MCF 10A (cell line): ENCODE measurements at places on chromosomes 2 and 18.

GRCh38 chr2:99880148-99880963 is 262.0 kb downstream of the AFF3 start:
- DNase-seq, result peak; percentile 78

GRCh38 chr18:45621061-45621511 is 5.8 kb downstream of the SLC14A2 start:
- peak; percentile 53 for DNase-seq

- DNase-seq, result no peak
These were observed 47.8 kb upstream of the TEX51 start for GRCh38 chr2:126850940-126851339.

- peak; percentile 61 for DNase-seq
These were observed 99.5 kb downstream of the SLC4A3 start for GRCh38 chr2:219726916-219727315.

GRCh38 chr18:78487649-78488048 is 492.0 kb upstream of the SALL3 start:
- DNase-seq, result no peak

GRCh38 chr2:218256612-218257350 is 4.0 kb upstream of the GPBAR1 start:
- no peak for DNase-seq

DNA sequence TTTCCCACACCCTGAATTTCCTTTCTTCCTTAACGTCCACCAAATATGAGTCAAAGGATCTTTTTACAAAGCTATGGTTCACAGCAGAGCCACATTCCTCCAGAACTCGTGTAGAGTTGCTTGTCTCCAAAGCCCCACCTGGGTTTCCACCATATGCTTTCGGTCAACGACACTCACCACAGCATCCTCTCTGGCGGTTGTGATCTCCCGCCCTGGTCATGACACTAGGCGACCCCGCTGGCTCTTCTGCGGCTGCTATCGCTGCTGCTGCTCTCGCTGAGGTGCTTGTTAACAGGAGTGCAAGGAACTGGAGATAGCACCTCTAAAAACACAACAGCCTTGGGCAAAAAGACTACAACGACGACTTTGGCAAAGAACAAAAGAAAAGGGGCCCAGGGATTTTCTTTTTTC is 340 bp downstream of the SLC40A1 start:
- no peak for DNase-seq

DNA sequence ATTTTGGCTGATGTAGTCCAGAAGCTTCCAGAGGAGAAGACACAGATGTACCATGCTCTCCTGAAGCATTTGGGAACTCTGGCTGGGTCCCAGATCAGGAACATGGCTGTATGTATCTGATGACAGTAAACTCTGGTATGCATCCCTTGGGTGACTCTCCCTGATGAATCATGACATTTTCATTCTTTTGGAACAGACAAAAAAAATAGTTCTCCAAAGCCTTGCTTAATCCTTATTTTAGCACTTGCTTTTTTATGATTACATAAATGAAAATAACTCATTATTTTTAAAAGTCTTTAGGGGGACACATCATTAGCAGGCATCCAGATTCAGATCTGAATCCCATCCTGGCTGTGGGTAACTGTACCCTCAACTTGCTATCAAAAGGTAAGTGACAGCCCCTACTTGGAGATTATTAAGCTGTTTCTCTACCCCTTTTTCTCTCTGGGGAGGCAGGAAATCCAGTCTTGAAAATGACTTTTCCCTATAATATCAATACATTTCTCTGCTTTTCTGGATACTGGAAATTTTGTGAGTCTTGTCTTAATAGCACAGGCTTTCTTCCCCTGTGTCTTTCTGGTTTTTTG is 23.3 kb downstream of the AOX1 start:
- DNase-seq, result peak; percentile 82

GRCh38 chr18:54150226-54150625 is 74.2 kb downstream of the MBD2 start:
- peak; percentile 74 for DNase-seq

- no peak for DNase-seq
These were observed 104.3 kb downstream of the CSRNP3 start for GRCh38 chr2:165573534-165574461.

- no peak for DNase-seq
These were observed 18.0 kb downstream of the HJURP start for GRCh38 chr2:233836359-233836758.

DNA sequence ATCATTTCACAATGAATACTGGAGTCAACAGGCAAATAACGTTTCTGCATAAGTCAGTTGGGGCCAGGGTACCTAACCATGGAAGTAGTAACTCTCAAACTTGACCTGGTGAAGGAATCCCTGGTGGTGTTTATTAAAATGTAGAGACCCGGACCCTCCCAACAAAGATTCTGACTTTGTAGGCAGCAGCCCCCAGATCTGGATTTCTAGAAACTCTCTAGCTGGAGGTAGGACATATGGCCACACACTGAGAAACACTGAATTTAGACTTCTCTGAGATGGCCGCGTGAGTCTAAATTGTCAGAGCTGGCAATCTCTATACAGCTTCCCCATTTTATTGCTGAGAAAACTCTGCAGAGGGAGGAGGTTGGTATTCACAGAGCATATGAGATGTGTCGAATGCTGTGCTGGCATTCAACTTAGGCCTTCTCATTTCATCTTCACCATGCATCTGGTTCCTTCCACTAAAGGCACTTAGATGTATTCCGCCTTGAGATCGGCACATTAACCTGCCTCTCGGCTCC is 278.1 kb downstream of the CYRIA start:
- no peak for DNase-seq

GRCh38 chr2:150160058-150160457 is 327.4 kb downstream of the RND3 start:
- no peak for DNase-seq

GRCh38 chr2:196384729-196385128 is 213.4 kb upstream of the STK17B start:
- DNase-seq, result no peak

DNA sequence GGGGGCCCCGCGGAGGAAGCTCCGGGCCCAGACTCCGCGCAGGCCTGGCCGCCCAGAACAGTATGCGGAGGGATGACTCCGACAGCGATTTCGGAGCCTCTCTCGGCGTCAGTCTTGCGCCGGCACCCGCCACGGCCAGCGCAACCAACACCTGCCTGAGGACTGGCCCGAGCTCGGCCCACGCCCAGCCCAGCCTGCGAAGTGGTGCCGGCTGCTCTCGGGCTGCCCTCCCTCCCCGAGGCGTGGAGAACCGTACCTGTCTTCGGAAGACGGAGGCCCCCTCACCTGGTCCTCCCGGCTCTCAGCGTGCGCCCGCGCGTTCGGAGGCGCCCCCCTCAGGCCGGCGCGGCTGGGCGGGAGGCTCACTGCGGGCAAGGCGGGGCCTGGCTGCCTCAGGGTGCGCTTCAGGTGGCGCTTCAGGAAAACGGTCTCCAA is at the start of gene M1AP:
Gene M1AP, minus strand, starts transcription at position 322 of the 435 bp plus-strand sequence. CDS start 8,055 bp downstream, outside the sequence.
- DNase-seq, result no peak

DNA sequence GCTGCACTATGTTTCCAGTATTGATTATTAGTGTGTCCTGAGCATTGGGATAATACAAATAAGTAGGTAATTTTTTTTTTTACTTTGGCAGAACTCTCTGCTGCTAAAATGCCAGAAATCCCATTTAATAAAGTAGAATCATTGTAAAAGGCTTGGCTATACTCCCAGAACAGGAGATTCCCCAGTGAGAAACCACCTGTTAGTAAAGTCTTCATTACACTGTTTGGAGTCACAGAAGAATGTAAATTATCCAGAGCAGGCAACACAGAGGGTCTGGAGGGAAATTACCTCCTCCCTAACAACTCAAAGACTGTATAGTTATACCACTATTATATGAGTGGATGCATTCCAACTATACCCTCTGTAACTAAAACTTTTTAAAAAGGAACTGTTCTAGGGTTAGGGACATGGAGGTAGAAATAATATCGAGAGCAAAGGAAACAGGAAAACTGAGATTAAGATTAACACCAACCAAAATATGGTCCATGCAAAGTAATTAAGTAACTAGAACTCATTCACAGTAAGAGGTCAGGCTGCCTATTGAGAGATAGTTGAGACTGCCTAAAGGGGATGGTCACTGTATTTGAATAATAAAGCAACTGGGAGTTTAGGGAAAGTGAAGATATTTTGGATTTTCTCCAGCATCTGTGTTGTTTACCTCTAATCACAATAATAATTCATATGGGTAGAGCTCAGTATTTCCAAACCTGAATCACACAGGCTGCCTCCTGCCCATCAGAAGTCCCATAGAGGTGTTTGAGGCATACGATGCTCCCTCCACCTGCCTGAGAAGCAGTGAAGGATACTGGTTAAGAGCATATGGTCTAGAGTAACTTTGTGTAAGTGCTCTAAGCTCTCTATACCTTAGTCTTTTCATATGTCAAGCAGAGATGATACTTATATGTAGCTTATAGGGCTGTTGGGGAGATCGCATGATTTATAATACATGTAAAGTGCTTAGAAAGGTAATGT is 34.4 kb downstream of the MAP2 start:
- DNase-seq, result no peak
